ENCODE measurements at places on chromosomes 13 and 19. TPM values are rescaled to one million over a fixed set of nuclear protein-coding genes. Genes with fewer than 3 reads are reported as not detected.

GRCh38 chr13:86933676-86934075, 737.5 kb upstream of the SLITRK5 start:
- DNase-seq: no peak

DNA sequence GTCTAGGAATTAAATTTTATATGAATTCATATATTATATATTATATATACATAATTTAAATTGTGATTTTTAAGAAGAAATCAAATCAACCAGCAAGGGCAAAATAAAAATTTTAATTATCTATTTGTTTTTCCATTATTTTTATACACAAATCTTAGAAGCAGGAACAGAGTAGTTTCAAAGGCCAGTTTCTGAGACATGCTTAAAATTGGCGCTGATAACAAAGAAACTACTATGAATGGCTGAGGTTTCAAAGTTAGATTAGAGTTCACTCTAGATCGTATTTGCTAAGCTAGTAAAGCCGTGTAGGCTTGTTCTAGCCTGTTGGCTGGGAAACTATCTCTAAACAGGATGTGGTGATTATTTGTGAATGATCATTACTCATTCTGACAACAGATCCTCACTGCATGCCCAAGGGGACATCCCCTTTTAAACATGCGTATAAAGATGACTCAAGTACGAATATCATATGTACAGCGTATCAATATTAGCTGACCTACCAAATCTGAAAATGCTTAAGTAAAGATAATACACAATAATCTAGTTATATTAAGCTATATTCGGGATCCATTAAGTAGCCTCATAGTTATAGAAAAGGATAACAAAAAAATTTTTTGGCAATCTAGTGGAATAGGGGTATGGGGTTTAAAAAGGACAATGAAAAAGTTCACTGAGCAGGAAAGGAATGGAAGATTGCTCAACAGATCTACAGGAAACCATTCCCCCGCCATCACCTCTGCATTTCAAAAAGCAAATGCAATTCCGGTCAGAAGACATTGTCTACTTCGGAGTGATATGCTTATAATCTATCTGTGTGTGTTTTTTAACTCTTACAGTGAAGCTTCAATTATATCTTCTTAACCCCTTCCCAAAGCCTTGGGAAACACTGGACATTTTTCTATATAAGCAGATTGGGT, 150.1 kb downstream of the SHISA2 start:
- peak; percentile 56 for DNase-seq

SPIB gene
- polyA plus RNA-seq: 0.92 TPM

SSC5D gene
- 17.9 TPM for polyA plus RNA-seq

TJP3 gene
- polyA plus RNA-seq: 0.59 TPM

RGCC gene
- 28.9 TPM for polyA plus RNA-seq

DNA sequence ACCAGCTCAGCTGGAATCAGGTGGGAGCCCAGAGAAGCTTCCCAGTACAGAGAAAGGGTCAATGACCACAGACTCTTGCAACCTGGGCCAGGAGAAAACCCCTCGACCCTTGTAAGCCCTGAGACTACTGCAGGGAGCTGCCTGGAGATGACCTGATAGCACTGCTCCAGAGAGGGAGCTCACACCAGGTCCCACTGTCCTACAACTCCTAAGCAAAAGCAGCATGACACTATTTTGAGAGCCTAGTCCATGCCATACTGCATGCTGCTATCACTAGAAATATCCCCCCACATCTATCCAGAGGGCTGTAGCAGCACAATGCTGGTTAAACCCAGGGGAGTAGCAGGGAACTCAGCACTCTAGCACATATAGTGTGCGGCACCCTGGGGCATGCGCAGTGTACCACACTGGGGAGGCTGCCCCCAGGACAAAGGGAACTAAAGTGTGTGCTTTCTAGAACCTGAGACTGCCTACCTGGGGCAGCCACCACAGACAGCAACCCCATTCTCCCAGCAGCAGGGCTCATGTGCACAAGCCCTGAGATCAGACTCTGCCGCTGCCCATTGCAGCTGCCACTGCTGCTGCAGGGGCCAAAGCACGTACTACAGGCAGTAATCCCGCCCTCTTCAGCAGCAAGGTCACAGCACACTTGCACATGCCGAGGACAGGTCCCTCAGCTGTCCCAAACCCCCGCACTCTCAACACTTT, 27.1 kb upstream of the N4BP2L1 start:
- DNase-seq: no peak
